Lower leg skin (tissue), 4 donors: ENCODE measurements at places on chromosomes 1 and 21. TPM values are rescaled to one million over a fixed set of nuclear protein-coding genes. Genes with fewer than 3 reads are reported as not detected.

RPTN gene
- 19.1 TPM for total RNA-seq

ANKRD65 gene
- total RNA-seq = 4.7 TPM

UBL4B gene
- 3.0 TPM for total RNA-seq

HTR1D gene
- total RNA-seq = not detected

PLCH2 gene
- total RNA-seq = 134 TPM

HOOK1 gene
- total RNA-seq = 20.9 TPM

PRR9 gene
- 1.4 TPM for total RNA-seq

DNA sequence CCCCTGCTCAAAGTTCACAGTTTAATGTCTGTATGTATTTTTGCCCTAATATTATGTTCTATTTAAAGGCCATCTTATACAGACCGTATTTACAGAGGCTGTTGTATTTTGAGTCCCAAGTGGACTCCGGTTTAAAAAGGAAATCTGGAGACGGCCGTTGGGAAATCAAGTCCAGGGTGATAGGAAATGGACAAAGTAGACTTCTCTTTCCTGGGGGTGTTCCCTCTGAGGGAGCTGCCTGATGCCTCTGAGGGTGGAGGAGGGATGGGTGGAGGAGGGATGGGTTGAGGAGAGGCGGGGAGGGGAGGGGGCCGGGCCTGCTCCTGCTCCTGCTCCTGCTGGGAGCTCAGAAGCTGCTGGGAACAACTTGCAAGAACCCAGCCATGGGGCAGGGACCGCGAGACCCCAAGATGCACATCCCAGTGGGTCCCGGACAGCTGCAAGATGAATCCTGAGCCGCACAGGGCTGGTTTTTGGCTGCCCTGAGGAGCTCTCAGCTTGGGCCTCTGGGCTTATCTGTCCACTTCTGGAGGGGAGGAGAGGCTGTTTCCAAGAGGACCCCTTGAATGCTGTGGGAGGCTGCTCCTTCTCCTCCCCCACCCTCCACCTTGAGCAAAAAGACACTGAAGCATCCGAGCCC is 12.0 kb upstream of the ACTL8 start:
- no peak for DNase-seq

- peak; percentile 96 for DNase-seq
These were observed 10.8 kb downstream of the ADAMTSL4 start for GRCh38 chr1:150560011-150560438.

DNA sequence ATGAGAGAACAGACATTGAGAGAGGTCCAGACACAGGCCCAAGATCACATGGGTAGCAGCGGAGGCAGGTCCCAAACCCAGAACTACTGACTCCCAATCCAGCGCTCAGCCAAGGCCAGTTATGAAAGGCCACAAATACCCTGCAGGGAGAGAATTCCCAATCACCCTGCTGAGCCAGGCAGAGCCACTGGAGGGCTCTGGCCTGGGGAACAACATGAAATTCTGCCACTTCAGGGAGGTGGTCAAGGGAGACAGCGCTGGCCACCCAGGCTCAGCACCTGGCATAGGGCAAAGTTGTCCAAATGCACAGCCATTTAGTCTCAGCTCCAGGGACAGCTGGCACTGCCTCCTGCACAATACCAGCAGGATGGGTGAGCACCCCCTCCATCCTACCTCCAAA is 27.5 kb downstream of the SLC9A1 start:
- no peak for DNase-seq

GRCh38 chr1:92882819-92883218 is 51.0 kb downstream of the RPL5 start:
- DNase-seq = no peak

DNA sequence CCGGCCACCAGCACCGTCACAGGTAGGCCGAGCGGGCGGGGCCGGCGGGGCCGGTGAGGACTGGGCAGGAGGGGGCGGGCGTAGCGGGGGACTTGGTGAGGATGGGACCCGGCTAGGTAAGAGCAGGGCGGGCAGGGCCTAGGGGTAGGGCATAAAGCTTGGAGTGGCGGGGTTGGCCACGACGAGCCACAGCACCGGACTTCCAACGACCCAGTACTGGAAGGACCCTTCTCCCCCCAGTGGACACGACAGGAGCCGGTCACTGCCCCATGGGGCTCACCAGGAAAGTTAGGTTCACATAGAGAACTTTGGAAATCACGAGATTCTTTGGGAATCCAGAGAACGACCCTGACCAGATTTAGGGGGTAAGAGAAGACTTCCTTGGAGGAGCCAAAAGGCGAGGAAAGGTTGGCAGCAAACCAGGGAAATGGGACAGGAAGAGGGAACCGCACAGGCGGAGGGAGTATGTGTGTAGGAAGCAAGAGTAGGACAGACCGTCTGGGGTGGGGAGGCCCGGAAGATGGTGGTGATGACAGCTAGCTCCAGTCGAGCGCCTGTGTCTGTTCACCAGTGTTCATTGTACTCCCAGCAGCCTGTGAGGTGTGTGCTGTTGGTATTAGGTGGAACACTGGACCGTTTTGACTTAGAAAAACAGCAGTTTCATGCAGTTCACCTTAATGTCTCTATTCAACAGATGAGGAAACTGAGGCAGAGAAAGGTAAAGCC is 20.4 kb downstream of the ZNF362 start:
- DNase-seq = peak; percentile 72

- no peak for DNase-seq
These were observed 17.2 kb downstream of the LSS start for GRCh38 chr21:46211376-46211775.

- DNase-seq = no peak
These were observed 94.7 kb upstream of the C1orf21 start for GRCh38 chr1:184292101-184292500.

- DNase-seq = no peak
These were observed 41.7 kb downstream of the ILDR2 start for GRCh38 chr1:166933633-166934032.

DNA sequence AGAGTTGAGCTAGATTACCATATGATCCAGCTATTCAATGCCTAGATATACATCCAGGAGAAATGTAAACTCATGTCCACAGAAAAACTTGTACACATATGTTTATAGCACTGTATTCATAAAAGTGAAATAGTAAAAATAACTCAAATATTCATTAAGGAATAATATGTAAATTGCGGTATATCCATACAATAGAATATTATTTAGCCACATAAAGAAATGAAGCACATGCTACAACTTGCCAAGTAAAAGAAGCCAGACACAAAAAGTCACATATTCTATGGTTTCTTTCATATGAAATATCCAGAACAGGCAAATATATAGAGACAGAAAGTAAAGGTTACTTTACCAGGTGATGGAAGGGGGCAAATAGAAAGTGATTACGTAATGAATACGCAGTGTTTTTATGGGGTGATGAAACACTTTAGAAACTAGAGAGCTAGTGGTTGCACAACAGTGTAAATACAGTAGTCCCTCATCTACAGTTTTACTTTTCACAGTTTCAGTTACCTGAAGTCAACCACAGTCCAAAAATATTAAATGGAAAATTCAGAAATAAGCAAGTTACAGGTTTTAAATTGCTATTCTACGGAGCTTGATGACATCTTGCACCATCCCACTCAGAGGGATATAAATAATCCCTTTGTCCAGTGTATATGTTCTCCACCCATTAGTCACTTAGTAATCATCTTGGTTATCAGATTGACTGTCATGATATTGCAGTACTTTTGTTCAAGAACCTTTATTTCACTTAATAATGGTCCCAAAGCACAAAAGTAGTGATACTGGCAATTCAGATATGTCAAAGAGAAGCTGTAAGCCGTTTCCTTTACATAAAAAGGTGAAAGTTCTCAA is 62.3 kb downstream of the ZNF644 start:
- no peak for DNase-seq

DNA sequence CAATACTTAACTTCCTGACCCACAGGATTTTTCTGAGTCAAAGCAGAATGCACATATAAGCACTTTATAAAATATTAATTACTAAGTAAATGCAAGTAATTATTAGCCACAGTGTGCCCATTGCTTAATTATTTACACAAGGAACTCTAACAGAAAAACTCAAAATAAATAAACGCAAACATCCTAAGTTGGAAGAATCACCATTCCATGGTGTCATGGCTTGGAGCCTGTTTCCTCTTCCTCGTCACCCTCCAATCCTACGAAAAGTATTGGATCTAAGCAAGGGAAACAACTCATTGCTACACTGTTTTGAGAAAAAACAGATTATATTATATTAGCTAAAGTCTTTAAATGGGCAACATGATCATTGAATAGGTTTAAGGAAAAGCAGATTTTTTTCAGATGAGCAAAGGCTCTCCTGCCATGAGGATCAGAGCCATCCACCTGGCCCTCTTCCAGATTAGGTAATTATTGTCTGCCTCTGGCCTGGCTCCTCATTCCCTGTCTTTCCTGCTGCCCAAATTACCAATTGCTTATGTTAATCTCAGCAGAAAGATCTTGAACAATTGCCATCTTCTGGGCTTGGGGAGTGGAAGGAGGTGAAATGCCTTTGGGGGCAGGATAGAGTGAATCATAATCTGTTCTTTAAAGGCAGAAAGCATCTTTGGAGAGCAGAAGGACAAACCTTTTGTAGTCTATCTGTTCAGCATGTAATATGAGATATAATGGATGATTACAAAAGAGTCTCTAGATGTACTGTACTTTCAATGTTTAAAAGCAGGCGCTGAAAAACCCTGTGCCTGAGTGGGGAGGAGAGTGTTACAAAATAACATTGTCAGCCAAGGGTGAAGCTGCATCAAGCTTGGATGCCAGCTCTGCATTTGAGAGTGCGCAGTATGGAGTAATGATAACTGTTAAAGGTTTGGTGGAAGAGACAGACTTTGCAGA is 121.2 kb downstream of the DUSP10 start:
- DNase-seq = no peak

DNA sequence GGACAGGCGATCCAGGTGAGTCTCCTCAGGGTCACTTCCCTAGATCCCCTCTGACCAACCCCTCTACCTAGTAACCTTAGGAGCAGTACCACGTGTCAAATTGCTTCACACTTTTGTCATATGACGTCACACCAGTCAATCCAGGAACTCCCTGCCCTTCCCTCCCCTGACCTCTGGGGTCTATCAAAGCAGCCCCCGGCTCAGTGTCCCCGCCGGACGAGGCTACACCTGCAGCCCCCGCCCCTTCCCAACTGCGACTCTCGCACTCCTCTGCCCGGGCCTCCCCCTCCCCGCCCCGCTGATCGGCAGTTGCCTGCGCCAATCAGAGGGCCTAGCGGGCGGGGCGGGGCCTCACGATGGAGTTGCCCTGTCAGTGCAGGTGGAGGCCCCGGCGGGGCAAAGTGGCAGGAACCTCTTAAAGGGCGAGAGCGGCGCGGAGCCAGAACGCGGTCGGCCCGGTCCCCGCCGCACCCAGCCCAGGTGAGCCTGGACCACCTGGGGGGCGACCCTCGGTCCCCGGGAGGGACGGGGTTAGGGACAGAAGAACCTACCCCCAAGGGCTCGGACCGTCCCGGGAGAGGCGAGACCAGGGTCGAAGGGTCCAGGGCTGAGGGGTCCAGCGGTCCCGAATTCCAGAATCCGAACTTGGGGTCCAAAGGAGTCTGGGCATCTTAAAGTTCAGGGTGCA is 27.5 kb upstream of the EPB41 start:
- peak; percentile 76 for DNase-seq

DNA sequence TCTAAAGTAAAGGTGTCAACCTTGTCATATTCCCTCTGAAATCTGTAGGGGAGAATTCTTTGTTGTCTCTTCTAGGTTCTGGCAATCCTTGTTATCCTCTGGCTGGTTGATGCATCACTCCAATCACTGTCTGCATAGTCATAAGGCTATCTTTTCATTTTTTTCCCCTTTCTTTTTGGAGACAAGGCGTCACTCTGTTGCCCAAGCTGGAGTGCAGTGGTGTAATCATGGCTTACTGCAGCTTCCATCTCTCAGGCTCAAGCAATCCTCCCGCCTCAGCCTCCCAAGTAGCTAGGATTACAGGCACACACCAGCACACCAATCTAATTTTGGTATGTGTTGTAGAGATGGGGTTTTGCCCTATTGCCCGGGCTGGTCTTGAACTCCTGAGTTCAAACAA is 12.9 kb downstream of the DPYD start:
- no peak for DNase-seq

- DNase-seq = no peak
These were observed 3.0 kb downstream of the GPN2 start for GRCh38 chr1:26887125-26887524.

- no peak for DNase-seq
These were observed 448.6 kb downstream of the SMYD3 start for GRCh38 chr1:246058466-246058865.

GRCh38 chr1:83931658-83932253 is 67.2 kb downstream of the TTLL7 start:
- no peak for DNase-seq

- no peak for DNase-seq
These were observed 1.2 kb upstream of the ARPC5 start for GRCh38 chr1:183636783-183637182.

- no peak for DNase-seq
These were observed 95.6 kb downstream of the ZNF644 start for GRCh38 chr1:90925928-90926869.

GRCh38 chr1:227774051-227774731 is 39.0 kb downstream of the SNAP47 start:
- DNase-seq = no peak

DNA sequence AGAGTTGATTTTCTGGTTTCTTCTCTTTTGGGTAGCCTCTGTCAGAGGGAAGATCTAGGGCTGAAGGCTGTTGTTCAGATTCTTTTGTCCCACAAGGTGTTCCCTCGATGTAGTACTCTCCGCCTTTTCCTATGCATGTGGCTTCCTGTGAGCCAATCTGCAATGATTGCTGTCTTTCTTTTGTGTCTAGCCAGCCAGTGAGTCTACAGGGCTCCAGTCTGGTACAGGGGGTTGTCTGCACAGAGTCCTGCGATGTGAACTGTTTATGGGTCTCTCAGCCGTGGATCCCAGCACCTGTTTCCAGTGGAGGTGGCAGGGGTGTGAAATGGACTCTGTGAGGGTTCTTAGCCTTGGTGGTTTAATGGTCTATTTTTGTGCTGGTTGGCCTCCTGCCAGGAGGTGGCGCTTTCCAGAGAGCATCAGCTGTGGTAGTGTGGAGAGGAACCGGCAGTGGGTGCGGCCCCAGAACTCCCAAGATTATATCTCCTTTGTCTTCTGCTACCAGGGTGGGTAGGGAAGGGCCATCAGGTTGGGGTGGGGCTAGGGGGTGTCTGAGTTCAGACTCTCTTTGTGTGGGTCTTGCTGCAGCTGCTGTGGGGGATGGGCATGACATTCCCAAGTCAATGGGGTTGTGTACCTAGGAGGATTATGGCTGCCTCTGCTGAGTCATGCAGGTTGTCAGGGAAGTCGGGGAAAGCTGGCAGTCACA is 81.3 kb upstream of the C21orf91 start:
- no peak for DNase-seq

- no peak for DNase-seq
These were observed 77.7 kb upstream of the ADAM30 start for GRCh38 chr1:119974013-119974412.

GRCh38 chr21:24367936-24368335 is 1239.3 kb downstream of the MRPL39 start:
- DNase-seq = no peak
